ENCODE measurements at places on chromosomes 1 and 21.
A peak's percentile ranks its signal among the peaks of the same experiment; 100 is the strongest.

DNA sequence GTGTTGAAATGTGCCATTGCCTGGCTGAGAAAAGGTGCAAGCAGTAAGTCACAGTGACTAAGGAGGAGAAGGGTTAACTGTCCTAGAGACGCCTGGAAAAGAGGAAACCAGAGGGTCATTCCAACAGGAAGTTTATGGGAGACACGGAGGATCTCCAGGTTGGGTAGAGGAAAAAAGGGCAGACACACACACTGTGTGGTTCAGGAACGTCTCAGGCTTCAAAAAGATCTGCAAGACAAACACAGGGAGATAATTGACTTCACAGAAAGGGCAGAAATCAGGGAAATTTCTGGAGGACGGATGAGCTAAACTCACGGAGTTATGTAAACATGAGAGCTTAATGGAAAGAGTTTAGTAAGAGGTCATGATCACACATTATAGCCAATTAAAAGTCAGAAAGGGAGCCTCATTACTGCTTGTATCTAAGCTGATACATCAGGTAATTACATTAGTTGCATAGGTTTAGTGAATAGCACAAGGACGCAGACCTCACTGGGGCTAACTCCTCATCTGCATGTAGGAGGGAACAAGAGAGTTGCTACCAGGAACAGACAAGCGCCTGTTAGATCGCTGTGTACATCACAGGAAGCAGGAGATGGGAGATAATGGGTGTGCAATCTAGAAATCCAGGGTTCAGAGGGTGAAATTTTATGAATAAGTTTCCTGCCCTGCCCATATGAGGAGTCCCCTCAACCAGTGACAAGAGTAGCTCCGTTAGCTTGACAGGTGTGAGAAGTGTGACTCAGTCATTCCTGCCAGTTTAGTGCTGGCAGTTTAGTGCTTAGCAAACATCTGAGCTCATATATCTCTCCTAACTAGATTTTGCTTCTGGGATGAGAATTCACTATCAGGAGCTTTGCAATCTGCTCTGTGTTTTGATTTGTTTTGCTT is 96.6 kb upstream of the TNR start:
- DNase-seq: no peak

DNA sequence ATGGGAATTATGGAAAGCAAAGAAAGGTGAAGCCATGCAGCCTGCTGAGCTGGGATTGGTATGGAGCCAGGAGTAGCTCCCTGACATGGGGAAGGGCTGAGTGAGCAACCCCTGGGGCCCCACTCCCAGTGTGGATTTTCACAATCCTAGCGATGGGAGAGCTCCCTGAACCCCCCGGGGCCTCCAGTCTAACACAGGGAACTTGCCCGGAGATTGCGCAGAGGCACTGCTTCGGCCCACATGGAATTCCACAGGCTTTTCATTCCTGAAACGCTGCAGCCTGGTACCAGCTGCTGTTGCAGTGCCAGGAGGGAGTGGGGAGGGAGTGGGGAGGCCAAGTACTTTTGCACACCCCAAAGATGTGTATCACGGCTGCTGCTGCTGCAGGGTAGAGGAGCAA is 110.4 kb upstream of the C21orf91 start:
- DNase-seq: no peak

- DNase-seq: no peak
These were observed 131.9 kb upstream of the NFIA start for GRCh38 chr1:60950224-60951063.

- no peak for DNase-seq
These were observed 265.9 kb upstream of the FAM78B start for GRCh38 chr1:166432655-166433054.

- DNase-seq: no peak
These were observed 135.9 kb downstream of the FGGY start for GRCh38 chr1:59432531-59433439.

DNA sequence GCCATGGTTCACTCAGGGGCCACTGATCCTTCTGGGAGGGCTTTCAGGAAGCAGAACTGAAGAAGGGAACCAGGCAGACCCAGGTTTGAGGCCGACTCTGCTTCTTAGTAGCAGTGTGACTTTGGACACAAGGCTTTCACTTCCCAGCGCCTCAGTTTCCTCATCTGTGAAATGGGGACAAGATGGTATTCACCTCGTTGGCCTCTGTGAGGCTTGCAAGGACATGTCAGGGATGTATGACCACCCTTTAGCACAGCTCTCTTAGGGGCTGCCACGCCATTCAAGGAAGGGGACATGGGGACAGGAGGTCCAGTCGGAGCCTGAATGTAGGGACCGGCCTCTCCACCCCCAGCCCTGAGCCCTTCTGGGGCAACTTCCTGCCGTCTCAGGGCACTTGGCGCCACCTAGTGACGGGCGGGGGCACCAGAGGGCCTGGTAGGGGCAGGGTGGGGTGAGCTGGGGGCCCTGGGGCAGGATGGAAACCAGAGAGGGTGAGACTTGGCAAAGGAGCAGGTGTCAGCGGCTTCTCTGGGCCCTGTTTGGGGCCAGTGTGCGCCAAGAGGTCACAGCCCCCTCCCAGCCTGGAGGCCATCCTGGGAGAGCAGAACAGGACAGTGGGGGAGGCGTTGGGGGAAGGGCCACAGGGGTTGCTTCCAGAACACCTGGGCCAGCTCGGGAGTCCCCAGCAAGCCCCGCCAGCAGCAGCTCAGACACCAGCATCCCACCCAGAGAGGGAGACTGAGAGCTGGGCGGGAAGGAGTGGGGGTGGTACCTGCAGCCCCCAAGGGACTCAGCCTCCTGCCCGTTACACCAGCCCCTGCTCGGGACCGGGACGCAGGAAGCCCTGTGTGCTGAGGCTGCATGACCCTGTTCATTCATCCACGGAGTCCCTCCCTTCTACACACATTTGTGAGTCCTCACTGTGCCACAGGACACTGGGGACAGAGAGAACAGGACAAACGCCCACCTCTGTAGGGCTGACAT is 102.5 kb upstream of the TARDBP start:
- peak; percentile 71 for DNase-seq

DNA sequence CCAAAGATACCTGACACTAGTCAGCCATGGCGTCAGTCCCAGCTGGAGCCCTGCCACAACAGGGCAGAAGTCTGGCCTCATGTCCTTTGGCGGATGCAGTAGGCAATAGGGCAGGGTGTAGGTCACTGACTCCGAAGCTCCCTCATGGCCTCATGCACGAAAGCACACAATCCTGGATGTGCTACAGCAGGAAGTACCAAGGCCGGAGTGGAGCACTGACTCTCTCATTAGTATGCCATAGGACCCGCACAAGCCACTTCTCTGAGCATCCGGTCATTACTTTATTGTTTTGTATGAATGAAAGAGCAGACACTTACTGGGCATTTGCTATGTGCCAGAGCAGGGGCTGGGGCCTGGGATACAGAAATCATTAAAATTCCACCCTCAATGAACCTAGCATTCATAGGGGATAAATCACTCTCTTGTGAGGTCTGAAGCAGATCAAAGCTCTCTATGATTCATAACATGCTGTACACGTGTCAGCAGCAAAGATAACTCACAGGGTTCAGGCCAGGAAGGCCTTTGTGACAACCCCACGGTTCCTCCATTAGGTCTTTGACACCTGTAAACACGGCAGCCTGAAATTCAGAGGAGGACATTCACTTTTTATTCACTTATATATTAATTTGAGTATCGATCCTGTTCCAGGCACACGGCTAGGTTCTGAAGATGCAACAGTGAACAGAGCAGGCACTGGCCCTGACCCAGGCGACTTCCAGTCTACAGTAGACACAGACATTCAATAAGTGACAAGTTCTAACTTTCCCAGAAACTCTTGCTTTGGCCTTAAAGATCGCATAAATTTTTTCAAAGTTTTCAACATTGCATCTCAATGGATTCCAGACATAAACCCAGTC is 357.9 kb upstream of the USP24 start:
- no peak for DNase-seq

DNA sequence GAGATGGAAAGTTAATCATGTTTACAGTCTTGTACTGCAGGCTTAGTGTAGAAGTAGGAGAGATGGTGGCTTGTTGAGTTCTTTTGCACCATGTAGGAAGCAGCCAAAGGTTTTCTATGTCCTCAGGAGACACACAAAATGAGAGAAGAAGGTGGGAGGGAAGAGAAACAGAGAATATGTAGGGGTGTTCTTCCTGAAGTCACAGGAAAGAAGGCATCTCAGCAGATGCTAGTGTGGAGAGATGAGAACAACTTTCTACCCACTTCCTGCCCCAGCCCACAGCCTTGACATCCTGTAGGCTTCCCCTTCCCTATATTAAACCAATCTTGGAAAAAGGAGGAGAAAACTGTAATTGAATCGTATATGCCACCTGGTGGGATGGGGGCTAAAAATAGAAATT is 217.0 kb downstream of the S1PR1 start:
- DNase-seq: no peak

- DNase-seq: no peak
These were observed 579.9 kb downstream of the DPYD start for GRCh38 chr1:97340951-97341350.

GRCh38 chr1:21872445-21873079 is 60.5 kb downstream of the LDLRAD2 start:
- DNase-seq: no peak

DNA sequence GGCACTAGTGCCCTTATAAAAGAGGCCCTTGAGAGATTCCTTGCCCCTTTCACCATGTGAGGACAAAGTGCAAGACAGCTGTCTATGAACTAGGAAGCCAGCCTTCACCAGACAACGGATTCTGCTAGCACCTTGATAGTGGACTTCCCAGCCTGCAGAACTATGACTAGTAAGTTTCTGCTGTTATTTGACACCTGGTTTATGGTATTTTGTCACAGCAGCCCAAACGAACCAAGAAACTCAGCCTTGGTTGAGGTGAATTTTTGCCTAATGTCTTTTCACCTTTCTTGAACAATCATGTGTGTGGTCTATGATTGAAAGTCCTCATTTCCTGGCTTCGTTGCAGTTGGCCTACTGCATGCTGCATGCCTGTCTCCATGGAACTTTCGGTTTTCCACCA is 302.2 kb downstream of the GRIK1 start:
- no peak for DNase-seq

- DNase-seq: no peak
These were observed 71.2 kb upstream of the ZC3H12A start for GRCh38 chr1:37403166-37403565.

DNA sequence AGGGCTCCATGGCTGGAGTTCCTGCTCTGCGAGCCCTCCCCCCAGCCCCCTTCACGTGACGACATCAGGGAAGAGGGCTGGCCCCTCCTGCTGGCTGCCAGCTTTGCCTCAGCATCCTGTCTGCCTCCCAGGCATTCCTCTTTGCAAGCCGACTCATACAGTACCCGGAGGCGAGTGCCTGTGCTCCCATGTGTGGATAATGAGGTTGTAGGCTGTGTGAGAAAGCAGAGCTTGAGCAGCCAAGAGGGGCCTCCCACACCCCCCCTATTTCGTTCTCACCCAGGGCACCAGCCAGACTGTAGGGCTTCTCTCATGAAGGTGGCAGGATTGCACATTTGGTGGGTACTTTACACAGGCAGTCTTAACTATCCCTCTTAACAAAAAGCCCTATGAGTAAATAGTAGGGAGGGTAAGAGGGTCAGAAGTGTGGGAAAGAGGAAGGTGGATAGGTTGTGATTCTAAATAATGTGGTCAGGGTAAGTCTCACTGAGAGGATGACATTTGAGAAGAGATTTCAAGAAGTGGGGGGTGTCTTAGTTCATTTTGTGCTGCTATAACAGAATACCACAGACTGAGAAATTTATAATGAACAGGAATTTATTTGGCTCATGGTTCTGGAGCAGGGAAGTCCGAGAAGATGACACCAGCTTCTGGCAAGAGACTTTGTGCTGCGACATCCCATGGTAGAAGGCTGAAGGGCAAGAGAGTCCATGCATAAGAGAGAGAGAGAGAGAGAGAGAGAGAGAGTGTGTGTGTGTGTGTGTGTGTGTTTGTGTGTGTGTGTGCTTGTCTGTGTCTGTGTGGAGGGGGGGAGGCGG is 113.5 kb downstream of the OMA1 start:
- no peak for DNase-seq

DNA sequence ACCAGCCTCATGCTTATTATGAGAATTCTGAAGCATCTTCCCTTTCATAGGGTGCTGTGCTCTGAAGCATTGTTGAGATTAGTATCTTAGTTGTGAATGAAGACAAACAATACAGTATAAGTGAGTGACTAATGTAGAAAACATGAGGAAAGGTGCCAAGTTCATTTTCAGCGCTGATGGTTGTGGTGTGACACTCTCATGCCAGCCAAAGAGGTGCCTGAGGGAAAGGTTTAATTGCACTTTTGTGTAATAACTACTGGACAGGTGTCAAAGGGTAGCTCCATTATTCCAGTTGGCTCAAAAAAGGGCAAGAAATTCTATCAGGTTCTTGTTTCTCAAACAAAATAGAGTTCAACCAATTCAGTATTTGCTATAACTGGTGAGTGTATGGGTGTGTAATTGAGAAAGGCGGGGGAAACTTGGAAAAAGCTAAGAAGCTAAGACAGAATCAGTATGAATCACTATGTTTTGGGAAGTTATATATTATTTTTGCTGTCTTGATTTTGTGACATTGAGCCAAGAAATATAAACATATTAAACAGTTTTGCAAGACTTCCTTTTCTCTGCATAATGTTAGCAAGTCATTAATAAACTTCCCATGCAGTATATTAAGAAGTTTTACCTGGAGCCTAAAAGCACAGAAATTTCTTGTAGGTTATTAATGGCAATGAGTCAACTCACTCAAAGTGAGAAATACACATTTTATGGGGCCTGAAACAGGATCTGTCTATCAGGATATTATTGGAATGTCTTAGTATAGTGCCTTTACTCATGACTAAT is 31.8 kb downstream of the KCNK2 start:
- no peak for DNase-seq

- no peak for DNase-seq
These were observed 35.9 kb downstream of the KCNA2 start for GRCh38 chr1:110570307-110570706.

DNA sequence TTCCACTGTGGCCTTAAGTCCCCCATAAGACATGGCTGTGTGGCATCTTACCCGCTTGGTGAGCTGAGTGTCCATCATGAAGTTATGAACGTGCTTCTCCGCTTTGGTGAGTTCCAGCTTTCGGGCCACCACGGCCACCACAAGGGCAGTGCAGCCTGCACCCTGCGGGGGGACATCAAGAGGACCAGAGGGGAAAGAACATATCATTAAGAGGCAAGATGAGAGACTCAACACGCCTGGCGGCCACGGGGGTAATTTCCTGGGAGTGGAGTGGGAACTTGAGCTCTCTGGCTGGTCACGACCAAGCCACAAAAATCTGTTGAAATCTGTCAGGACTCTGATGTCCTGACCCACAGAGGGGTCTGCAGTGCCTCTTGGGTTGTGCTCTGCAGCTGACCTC is 117.9 kb upstream of the ADAR start:
- DNase-seq: no peak

DNA sequence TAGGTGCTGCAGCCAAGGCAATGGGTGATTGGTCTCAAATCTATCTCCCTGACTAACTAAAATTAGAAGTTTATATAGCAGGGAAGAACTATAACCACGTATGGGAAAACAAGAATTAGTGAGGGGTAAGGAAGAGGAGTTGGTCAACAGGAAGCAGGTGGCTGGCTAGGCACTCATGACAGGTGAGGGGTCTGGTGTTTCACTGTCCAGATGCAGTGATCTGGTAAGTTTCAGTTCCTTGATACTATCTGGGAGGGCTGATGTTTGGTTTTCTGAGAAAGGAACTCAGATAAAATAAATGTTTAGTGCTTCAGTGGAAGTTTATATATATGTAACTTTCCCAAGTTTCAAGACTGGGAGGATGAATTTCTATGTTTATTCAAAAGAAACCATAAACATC is 11.6 kb upstream of the POU2F1 start:
- no peak for DNase-seq

All from stimulated activated CD4-positive, alpha-beta T cell treated with anti-CD3 and anti-CD28 coated beads, Interleukin-2, amount 100 ng/mL, for 48 hours (primary cell).